Right lung (tissue), 10 donors: ENCODE measurements at places on chromosomes 3 and 15. TPM values are rescaled to one million over a fixed set of nuclear protein-coding genes. Genes with fewer than 3 reads are reported as not detected.

TRANK1 gene
- 27.3 TPM for polyA plus RNA-seq

DNA sequence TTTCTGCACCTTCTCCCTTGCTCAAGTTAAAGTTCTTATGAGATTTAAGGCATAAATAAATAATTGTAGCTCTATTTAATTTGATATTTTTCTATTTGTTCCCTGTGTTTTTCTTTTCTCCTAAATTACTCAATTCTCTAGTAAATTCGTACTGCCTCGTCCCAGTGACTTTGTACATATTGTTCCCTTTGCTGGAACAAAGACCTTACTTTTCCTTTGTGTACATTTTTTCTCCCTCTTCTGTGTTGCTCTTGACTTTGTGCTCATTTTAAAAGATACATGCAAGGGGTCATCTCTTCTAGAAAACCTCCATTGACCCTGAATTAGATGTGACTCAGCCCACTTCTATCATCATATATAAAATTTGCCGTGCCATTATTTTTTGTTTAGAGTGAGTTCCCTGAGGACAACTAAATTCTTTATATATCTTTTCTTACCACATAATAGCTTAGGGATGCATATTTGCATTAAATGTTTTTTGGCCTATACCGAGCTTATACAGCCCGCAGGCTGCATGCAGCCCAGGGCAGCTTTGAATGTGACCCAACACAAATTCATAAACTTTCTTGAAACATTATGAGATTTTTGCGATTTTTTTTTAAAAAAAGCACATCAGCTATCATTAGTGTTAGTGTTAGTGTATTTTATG lies 29.6 kb downstream of the PPP4R2 start:
- DNase-seq, result no peak

MOBP gene
- polyA plus RNA-seq, result 0.24 TPM

GRCh38 chr3:135138776-135139175 lies 343.7 kb downstream of the EPHB1 start:
- no peak for DNase-seq

DNA sequence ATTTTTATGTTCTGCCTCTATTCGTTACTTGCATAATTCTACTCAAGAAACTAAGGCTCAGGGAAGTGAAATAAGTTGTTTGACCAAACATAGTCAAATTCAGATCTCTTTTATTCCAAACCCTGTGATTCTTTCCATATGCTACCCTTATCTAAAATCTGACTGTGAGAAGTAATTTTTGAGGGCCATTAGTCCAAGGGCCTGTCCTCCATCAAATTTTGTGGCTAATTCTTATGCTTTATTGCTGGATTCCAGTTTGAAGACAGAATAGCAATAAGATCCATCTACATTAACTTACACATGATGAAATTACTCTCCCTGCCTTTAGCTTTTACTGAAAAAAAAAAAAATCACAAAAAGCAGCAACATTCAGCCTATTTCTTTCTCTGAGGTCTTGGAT lies 74.0 kb downstream of the ZIC1 start:
- DNase-seq, result no peak

DNA sequence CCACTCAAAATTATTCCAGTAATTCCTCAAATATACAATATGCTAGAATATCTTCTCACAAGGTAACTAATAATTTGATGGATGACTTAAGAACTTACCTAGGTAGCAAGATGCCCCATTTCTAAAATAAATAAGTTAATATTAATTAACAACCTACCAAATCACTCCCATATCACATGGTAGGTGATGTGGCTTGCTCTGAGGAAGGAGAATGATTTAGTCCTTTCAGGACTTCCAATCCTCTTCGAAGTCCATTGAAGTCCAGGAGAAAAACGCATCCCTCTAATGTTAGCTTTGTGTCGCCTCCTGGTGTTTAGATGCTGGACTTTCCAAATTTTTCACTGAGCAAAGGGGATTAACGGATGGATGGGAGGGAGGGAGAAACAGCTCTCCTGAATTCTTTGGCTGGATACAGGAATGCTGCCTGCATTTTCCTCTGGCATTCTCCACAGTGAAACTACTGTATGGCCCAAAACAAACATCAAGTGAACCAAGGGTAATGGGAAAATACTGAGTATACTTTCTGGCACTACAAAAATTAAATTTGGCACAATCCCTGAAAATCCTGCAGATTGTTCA lies 58.6 kb downstream of the PRICKLE2 start:
- DNase-seq, result no peak

SERPINI2 gene
- polyA plus RNA-seq, result 1.8 TPM

DNA sequence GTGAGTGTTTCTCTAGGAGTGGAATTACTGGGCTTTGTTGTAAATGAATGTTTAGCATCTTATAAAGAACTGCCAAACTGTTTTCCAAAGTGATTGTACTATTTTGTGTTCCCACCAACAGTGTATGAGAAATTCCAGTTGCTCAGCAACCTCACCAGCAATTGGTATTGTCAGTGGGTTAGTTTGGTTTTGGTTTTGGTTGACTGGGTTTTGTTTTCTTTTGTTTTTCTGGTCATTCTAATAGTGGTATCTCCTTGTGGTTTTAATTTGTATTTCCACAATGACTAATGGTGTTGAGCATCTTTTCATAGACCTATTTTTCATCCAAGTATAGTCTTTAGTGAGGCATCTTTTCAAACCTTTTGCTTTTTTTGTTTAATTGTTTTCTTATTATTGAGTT lies 27.1 kb downstream of the FILIP1L start:
- no peak for DNase-seq

SUCNR1 gene
- polyA plus RNA-seq, result 0.10 TPM

GRCh38 chr3:128366136-128366535 lies 100.6 kb downstream of the DNAJB8 start:
- DNase-seq, result no peak

WDR5B gene
- polyA plus RNA-seq, result 10.8 TPM

ANAPC13 gene
- 94.0 TPM for polyA plus RNA-seq

- DNase-seq, result no peak
These were observed 392.8 kb downstream of the OCA2 start for GRCh38 chr15:27706300-27706699.

DNA sequence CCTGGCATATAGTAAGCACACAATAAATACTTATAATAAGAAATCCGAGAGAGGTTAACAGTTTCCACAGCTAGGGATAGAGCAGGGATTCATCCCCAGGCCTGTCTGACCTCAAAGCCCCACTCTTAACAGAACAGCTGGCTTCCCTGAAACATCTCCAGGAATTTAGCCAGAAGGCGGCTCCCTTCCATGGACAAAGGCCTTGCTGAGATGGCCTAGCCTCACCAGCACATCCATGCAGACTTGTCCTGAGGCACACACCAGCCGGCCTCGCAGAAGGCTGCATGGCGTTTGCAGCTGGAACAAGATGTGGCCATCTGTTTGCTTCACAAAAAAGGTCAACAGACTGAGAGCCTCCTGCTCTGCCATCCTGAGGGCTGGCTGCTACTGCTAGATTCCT lies 245.4 kb downstream of the SLCO3A1 start:
- DNase-seq, result no peak

DNA sequence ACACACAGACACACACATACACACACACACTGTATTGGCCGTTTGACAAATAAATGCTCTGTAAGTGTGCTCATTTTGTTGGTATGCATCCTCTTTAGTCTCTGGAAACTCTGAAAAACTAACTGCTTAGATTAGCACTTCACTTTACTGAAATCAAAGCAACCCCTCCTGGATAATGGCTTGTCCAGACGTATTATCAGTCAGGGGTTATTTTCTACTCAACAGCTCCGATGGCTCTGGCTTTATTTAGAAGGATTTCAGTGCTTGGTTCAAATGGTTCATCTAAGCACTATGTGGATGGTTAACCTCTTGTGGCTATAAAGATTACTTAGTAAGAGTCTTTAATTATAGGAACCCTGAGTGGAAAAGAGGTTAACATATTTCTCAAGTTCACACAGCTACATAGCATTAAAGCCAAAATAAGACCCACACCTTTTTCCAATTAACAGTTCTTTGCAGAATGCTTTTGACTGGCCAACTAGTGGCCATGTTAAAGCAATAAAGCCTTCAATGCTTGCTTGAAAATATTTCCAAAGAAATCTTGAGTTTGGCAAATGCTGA lies 516.1 kb upstream of the NAALADL2 start:
- DNase-seq, result no peak

DNA sequence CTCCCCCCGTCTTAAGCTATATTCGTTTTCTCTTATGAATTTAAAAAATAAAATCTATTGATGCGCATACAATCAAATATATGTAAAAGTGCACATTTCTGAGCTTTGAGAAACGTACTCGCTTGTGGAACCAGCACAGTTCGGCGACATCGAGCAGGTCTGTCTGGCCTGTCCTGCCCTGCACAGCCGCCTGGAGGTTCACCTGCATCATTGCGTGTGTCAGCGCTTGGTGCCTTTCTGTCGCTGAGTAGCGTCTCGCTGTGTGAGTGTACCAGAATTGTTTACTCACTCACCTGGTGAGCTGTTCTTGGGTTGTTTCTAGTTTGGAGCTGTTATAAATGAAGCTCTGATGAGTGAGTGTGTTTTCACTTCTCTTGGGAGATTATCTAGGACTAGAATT lies 104.0 kb downstream of the VGLL4 start:
- no peak for DNase-seq

SENP5 gene
- 24.2 TPM for polyA plus RNA-seq

GRCh38 chr3:89644716-89645115 lies 537.3 kb downstream of the EPHA3 start:
- no peak for DNase-seq

GRCh38 chr3:184234224-184234623 lies 4.8 kb downstream of the VWA5B2 start:
- no peak for DNase-seq
